Glutamatergic neuron (in vitro differentiated cells): ENCODE measurements at places on chromosomes 3 and 15.

DNA sequence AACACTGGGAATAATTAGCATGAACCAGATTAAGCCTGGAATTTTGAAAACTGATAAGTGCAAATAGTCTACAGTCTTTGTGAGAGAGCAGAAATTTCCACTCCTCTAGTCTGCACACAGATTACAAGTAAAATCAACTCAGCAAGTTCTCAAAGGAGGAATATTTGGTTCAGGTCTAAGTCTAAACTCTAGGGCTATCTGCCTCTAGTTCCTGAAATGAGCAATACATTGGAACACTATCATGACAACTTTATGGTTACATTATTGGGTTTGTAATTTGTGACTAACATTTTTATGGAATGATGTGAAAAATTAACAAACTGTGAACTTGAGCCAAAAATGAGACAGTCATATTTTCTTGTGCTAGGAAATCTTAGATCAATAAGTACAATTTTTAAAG is 30.8 kb upstream of the ADGRG7 start:
- no peak for DNase-seq

- DNase-seq, result no peak
Observed at GRCh38 chr15:45572617-45573016, 14.6 kb upstream of the BLOC1S6 start.

DNA sequence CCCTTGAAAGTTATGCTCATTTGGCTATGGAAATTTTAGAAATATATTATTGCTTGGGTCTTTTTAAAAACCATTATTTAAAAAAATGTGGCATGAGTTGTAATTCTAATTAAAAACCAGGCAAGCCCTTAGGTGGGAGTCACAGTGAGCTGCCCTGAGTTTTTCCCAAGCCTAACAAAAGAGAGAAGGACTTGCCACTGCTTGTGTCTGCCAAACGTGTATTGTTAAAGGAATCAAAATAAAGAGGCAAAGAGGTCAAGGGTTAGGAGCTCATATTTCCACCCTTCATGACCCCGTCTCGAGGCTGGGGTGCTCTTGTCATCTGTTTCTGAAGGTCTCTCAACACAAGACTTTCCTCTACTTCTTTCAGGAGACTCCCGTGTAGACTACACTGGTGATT is 321.1 kb downstream of the ZIC1 start:
- no peak for DNase-seq

DNA sequence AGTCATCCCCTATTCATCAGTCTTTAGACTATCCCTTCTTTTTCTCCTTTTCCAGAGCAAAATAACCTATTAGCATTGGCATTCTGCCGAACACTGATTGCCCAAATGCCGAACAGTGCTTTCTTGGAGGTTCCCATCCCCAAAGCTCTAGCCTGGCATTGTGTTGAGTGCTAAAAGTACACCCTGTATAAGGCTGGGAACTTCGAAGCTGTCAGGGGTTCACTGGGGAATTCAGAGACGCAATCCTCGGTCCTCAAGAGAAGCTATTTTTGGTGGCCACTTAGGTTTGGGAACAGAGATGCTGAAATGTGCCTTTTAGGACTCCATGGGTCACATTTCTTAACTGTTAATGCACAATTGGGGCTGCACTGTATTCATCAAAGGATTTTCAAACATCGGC is 8.4 kb downstream of the FRMD5 start:
- no peak for DNase-seq

- peak; percentile 65 for DNase-seq
Observed at GRCh38 chr3:66138336-66139313, 82.2 kb upstream of the SLC25A26 start.

GRCh38 chr3:71444028-71444860 is 139.3 kb downstream of the FOXP1 start:
- DNase-seq, result no peak

DNA sequence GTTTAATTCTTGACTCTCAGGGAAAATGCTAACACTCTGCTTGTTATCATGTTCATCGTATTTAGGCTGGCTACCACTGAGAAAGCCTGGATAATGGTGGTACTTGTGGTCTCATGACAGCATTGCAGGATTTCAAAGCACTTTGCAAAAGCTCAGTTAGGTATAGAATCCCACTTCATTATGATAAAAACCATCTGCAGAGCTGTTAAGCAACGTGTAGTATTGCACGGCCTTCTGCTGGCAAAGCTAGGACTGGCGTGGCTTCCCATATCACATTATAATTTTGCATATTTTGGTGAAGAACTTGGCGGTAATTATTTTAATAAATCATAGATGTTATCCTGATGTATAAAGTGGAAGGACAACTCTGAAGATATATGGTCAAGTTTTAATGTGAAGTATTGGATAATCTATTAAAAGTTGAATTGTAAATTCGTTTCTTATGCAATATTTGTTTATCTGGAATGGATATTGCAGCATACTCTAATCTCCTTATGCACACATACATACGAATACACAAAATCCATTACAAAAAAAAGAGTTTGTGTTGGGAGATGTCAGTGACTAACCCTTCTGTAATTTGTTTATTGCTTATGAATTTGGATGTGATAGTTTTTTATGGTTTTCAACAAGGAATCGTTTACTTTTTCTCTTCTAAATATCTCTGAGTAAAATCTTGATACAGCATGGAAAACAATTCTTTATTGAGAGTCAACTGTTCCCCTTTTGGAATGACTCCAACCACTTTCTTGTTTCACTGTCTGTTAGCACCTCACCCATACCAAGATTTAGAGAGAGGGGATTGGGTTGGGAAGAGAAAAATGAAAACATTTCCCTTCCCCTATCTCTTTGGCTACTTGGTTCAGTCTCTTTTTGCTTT is 9.2 kb downstream of the RAB8B start:
- DNase-seq, result no peak

DNA sequence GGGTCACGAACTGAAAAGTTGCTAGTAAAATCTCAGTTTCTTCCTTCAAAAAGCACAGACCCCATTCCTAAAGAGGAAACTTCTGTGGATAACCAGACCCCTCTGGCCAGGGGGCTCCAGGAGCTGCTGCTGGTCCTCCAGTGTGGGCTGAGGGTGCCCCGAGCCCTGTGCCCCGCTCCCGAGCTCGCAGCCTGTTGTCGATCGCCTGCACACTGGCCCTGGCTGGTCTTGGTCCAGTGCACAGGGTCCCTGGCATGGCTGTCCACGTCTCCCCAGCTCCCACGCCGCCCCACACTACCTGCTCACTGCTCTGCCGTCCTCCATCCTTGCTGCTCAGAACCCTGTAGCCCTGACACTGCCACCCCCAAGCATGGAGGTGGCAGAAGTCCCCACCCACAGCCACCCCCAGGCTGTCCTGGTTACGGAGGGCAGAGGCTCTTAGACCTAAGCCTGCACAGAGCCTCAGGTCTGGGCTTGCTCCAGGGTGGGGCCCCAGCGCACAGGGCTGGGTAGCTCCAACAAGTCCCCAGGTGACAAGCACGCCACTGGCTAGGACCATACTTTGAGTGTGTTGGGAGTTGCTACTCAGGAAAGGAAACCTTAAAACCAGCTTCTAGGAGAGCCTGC is 87.0 kb downstream of the PLXNA1 start:
- no peak for DNase-seq

DNA sequence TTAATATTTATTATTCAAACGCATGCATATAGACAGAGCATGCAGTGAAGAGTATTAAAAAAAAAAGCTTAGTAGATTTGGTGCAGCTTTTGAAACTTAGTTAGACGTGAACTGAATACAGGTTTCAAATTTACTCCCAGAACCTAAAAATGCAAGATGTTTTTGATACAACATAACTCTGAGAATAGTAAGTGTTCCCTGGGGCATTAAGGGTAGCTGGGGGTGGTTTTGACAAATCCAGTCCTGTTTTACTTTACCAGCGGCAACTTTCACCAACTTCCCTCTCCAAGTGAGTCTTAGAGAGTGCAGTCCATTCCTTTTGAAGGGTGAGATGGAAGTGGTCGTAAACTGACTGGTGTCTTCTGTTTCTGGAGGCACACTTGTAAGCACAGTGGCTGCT is 11.2 kb downstream of the NCBP2 start:
- no peak for DNase-seq

- DNase-seq, result no peak
Observed at GRCh38 chr3:136464502-136464901, 214.4 kb downstream of the PCCB start.

GRCh38 chr3:11810276-11810675 is 36.4 kb downstream of the TAMM41 start:
- DNase-seq, result no peak

DNA sequence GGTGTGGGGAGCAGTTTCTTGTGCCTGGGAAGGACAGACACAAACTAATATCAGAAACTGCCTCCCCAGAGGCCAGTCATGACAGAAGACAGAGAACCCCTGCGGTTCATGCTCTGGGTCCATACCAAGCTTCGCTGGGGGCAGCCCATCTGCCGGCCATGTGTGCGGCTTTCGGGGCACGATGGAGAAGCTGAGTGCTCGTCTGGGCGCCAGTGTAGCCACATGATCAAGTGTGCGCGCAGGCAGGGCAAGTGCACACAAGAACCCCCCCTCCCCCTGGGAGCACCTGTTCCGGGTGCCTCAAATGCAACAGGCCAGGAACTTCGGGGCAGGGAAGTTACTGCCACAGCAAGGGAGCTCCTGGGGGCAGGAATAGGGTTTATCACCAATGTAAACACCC is 1.8 kb downstream of the ADAMTS17 start:
- DNase-seq, result no peak

GRCh38 chr3:79418855-79419621 is 348.8 kb downstream of the ROBO1 start:
- no peak for DNase-seq

DNA sequence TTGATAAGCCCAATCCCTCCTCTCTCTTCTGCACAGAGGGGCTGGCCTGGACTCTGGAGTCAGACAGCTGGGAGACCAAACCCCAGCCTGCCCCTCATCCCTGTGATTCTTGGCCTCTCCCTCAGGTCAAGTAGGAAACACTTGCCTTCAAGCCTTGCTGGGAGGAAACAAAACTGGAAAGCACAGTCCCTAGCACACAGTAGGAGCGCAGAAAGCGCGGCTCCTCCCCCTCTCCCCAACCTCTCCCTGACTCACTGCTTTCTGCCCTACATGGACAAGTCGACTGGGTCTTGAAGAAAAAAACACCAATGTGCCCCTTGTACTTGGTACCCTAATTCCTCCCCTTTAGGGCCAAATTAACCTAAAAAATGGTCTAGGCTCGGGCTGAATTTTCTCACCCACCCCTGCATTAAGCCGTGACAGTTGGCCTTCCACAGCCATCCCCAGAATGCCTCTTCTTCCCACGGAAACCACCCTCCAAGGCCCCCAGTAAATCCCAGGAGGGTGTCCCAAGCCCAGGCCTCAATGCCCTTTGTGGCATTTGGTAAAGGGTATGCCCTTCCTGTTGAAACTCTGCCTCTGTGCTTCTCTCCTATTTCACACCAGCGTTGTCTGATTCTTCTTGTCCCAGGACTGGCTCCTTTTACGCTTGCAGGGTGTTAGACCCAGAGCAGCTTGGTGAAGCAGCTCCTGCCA is 11.3 kb upstream of the RAF1 start:
- DNase-seq, result no peak

DNA sequence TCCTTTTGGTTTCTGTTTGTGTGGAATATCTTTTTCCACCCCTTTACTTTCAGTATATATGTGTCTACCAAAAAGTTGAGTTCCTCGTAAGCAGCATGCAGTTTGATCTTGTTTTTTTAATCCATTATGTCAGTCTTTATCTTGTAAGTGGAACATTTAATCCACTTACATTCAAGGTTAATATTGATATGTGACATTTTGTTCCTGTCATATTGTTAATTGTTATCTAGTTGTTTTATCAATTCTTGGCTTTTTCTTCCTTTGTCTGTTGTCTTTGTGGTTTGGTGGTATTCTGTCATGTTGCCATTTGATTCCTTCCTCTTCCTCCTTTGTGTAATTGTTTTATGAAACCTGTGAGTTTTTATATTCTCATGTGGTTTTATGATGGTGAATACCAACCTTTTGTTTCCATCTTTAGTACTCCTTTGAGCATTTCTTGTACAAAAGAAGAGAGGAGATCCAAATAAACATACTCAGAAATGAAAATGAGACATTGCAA is 43.4 kb upstream of the XCR1 start:
- no peak for DNase-seq

DNA sequence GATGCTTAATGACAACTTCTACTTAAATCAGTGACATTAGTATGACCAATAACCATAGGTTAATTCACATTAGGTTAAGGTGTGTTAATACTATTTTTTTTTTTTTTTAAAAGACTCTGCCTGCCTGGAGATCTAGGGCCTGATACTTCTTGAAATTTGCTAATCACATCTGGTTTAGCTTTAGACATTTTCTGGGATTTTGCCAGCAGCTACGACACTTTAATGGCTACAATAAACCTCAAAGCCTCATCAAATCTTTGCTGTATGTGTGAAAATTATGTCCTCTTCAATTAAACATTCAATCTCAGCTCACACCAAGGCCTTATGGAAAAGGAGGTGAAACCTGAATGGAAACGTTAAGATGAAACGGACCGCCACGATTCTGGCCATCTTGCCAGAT is 167.9 kb downstream of the GREM1 start:
- DNase-seq, result no peak
